ENCODE measurements at places on chromosomes 2 and 18. TPM values are rescaled to one million over a fixed set of nuclear protein-coding genes. Genes with fewer than 3 reads are reported as not detected.

The RIT2 gene
- total RNA-seq: not detected

The GYPC gene
- total RNA-seq: 132 TPM

- DNase-seq: no peak
Measured at GRCh38 chr2:176092270-176093144, at the start of gene HOXD13. HOXD13 (plus strand) TSS chr2:176092721; CDS start chr2:176092891, 170 bp downstream.

DNA sequence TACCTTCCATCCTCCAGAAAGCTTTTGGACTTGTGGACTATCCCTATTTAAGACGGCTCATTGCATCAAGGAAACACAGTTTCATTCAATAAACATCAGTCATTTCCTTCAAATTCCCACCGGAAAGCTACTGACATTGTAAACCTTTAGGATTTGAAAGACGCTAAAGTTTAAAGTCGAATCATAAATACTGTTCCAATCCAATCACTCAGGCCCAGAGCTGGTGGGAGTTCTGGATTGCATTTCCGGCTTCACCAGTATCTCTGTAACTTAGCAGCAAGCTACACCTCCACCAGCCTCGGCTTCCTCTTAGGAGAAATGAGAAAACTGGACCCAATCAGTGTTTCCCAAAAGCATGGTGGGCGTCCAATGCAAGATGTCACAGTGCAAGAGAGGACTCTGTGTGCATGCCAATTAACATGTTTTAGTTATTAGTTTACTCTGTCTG, 1.6 kb downstream of the WDFY1 start:
- DNase-seq: no peak

The ACTR1B gene
- 101 TPM for total RNA-seq

GRCh38 chr2:114769110-114769509, 326.7 kb downstream of the DPP10 start:
- DNase-seq: no peak

The SIX3 gene
- not detected for total RNA-seq

DNA sequence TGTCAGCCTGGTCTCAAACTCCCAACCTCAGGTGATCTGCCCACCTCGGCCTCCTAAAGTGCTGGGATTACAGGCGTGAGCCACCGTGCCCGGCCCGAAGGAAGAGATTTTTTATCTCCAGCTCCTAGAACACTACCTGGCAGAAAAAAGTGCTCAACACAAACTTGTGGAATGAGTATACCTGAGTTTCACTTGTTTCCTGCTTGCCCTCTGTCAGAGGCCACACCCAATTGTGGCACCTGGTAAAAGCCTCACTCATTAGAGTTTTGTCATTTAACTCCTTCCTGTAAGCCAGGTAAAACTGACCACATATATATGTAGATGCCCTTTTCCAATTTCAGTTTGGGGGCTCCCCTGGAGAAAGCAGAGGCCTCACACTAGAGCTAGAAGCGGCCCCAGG, 42.2 kb upstream of the RTN4 start:
- DNase-seq: no peak

The ABCB11 gene
- total RNA-seq: not detected

DNA sequence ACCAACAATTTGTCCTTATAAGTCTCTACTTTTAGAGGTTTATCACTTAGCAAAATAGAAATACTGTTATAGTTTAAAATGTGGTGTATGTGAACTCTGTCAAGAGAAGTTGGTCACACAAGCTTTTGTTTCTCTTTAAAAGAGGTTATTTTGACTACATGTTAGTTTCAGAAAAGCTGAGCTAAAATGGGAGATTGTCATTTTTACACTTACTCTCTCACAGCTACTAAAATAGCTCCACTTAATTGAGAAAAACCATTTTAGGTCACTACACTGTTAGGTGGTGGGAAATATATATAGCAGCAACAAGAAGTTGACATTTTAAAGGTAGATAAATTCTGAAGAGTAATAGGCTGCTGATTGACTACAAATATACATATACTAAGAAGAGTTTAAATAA, 161.5 kb upstream of the KCNJ3 start:
- no peak for DNase-seq

DNA sequence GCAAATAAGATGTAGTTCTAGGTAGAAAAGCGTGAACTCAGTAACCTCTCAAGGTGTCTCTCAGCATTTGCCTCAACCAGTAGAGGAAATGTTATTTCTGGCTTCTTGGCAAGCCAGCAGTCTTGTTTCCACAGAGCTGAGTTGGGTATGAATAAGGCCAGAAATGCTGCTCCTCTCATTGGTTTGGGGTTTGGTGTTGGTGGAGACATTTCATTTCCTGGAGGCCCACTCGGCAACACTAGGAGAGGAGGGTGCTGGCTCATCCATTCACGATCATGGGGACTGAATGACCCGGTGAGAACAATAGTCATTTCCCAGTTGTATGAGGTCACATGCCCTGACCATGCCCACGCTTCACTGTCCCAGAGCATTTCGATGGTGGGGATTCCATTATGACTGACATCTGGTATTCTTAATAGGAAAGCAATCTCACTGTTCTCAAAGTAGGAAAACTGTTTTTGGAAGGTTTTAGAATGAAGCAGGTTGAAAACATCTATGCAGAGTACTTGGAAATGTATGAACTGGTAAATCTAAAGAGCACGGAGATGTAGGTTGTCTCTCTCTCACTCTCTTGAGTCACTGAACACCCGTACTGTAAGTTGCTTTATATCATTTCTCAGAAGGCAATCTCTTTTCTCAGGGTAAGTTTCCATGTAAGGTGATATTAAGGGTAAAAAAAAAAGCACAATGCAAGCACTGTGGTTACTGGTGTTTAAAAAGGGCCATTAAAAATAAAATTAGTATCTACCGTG, 37.1 kb upstream of the CTLA4 start:
- DNase-seq: no peak

The ZSWIM2 gene
- total RNA-seq: not detected

The ASXL3 gene
- 1.0 TPM for total RNA-seq

The SP140L gene
- 66.9 TPM for total RNA-seq

- DNase-seq: no peak
Measured at GRCh38 chr18:49857708-49858107, 44.4 kb upstream of the ACAA2 start.

The SCN9A gene
- 15.9 TPM for total RNA-seq

GRCh38 chr2:190069936-190070696, 7.6 kb upstream of the MSTN start:
- DNase-seq: no peak

GRCh38 chr2:232928551-232929302, 58.7 kb downstream of the SNORC start:
- DNase-seq: no peak

The C2orf92 gene
- total RNA-seq: 9.4 TPM

DNA sequence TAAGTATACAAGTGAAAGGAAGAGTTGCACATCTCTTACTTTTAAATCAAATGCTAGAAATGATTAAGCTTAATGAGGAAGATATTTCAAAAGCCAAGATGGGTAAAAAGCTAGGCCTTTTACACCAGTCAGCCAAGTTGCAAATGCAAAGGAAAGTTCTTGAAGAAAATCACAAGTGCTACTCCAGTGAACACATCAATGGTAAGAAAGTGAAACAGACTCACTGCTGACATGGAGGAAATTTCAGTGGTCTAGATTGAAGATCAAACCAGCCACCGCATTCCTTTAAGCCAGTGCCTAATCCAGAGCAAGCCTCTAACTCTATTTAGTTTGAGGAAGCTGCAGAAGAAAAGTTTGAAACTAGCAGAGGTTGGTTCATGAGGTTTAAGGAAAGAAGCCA, 79.1 kb downstream of the RBBP8 start:
- DNase-seq: no peak

DNA sequence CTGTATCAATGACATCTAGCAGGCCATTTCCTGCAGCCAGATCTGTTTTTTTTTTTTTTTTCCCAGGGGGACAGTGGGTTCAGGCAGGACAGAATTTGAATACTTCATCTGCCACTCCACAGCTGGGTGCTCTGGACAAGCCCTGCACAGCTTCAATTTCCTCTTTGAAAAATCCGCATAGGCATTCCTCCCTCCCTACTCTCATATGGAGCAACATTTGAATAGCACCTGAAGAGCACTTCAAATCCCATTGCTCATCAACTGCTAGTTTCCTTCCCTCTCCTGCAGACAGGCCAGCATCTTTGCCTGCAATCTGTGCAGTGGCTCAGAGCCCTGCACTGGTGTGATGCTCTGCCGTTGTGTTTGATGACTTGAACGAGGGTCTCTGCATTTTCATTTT, 326.3 kb downstream of the TSN start:
- no peak for DNase-seq

The FLACC1 gene
- total RNA-seq: 3.7 TPM
